Natural killer cell treated with Interleukin-12 subunit alpha and Interleukin-12 subunit beta and Interleukin-15 and Interleukin-18, amount 100 ng/mL, for 72 hours (primary cell): ENCODE measurements at places on chromosomes 1 and 21. TPM values are rescaled to one million over a fixed set of nuclear protein-coding genes. Genes with fewer than 3 reads are reported as not detected.

The TLR5 gene
- 0.38 TPM for total RNA-seq

The SIK1 gene
- 2.6 TPM for total RNA-seq

The CDC20 gene
- 152 TPM for total RNA-seq

The SPATA45 gene
- total RNA-seq, result 0.86 TPM

The OPRD1 gene
- not detected for total RNA-seq

The ITGB2 gene
- total RNA-seq, result 1,246 TPM

The CTSS gene
- 76.2 TPM for total RNA-seq

The TMEM82 gene
- not detected for total RNA-seq

The MMP23B gene
- 6.1 TPM for total RNA-seq

The SLAMF7 gene
- total RNA-seq, result 677 TPM

DNA sequence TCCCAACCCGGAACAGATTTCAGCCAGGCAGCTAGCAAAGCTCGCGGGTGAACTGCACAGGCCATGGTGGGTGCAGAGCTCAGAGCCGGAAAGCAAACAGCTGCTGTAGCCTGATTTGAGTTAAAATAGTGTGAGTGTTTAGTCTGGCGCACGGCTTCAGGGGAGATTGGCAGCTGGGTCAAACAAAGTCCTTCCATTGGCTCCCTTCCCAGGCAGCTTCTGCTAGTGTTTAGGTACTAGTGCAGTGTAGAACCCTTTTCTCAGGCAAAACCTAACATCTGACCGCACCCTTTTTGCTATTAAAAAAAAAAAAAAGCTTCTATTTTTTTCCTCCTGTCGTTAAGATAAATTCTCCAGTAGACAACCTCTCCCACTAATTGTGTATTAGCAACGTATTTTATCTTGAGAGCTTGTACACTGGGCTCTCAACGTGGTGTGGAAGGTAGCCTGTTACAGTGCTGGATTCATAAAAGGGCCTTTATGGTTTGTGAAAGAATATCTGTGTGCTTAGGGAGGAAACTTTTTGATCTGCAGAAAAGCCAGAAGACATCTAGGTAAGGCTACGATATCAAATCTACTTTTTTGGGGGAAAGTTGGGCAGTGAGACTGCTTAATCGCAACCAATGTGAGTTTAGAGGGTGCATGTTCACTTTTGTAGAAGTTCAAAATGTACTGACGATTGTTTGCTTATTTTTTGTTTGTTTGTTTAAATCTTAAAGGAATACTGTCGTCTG, 689.6 kb downstream of the USP25 start:
- no peaks in the 10 kb centered on the region for H3K27me3 ChIP-seq
- no peaks in the 10 kb centered on the region for H3K4me1 ChIP-seq
- DNase-seq, result no peak
- H3K4me3 ChIP-seq, result no peak overlapping the region

- no peak for DNase-seq
- no peaks in the 10 kb centered on the region for H3K27me3 ChIP-seq
- no peaks in the 10 kb centered on the region for H3K4me1 ChIP-seq
- no peak overlapping the region for H3K4me3 ChIP-seq
Measured at GRCh38 chr1:194268839-194269238, 1082.4 kb upstream of the B3GALT2 start.

GRCh38 chr1:28329395-28330153, 734 bp downstream of the MED18 start:
- H3K36me3 ChIP-seq, result peaks cover 12% of the 10 kb centered on the region
- no peaks in the 10 kb centered on the region for H3K27me3 ChIP-seq
- H3K4me1 ChIP-seq, result peaks cover 29% of the 10 kb centered on the region
- peak overlapping the region; percentile 99 for H3K27ac ChIP-seq
- peak overlapping the region; percentile 86 for H3K4me3 ChIP-seq
- DNase-seq, result no peak

DNA sequence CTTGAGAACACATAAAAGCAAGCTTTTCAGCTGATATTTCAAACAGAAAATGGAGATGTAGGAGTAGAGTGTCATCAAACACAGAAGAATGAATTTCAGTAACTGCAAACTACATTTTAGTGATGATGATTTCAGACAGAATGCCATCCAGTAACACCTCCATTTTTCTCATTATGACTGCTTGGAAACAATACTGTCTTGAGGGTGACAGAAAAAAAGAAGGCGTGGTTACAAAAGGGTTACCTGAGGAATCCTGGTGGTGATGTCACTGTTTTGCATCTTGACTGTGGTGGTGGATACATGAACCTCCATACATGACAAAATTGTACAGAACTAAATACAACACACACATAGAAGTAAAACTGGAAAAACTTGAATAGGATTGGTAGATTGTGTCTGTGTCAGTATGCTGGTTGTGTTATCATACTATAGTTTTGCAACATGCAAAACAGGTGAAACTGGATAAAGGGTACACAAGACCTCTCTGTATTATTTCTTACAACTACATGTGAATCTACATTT, 375.9 kb downstream of the PTBP2 start:
- peaks cover 9% of the 10 kb centered on the region for H3K36me3 ChIP-seq
- DNase-seq, result no peak
- no peaks in the 10 kb centered on the region for H3K4me1 ChIP-seq
- no peak overlapping the region for H3K4me3 ChIP-seq

- H3K4me3 ChIP-seq, result no peak overlapping the region
- no peaks in the 10 kb centered on the region for H3K36me3 ChIP-seq
- no peak overlapping the region for H3K27ac ChIP-seq
- DNase-seq, result no peak
- H3K4me1 ChIP-seq, result no peaks in the 10 kb centered on the region
- peaks cover 31% of the 10 kb centered on the region for H3K27me3 ChIP-seq
Measured at GRCh38 chr1:93016171-93016570, 54.9 kb upstream of the DIPK1A start.

- H3K4me1 ChIP-seq, result peaks cover 41% of the 10 kb centered on the region
- H3K27me3 ChIP-seq, result peaks cover 80% of the 10 kb centered on the region
- no peak for DNase-seq
- H3K27ac ChIP-seq, result peak overlapping the region; percentile 68
Measured at GRCh38 chr1:24501371-24502064, 1.1 kb upstream of the RCAN3 start.

- H3K27ac ChIP-seq, result peak overlapping the region; percentile 92
- no peaks in the 10 kb centered on the region for H3K27me3 ChIP-seq
- peak; percentile 70 for DNase-seq
- H3K4me3 ChIP-seq, result peak overlapping the region; percentile 81
Measured at GRCh38 chr1:58754683-58755467, 29.0 kb downstream of the JUN start.

GRCh38 chr1:19672237-19672636, 7.6 kb downstream of the HTR6 start:
- H3K36me3 ChIP-seq, result no peaks in the 10 kb centered on the region
- DNase-seq, result no peak
- H3K4me3 ChIP-seq, result no peak overlapping the region
- H3K27ac ChIP-seq, result no peak overlapping the region
- H3K4me1 ChIP-seq, result no peaks in the 10 kb centered on the region

DNA sequence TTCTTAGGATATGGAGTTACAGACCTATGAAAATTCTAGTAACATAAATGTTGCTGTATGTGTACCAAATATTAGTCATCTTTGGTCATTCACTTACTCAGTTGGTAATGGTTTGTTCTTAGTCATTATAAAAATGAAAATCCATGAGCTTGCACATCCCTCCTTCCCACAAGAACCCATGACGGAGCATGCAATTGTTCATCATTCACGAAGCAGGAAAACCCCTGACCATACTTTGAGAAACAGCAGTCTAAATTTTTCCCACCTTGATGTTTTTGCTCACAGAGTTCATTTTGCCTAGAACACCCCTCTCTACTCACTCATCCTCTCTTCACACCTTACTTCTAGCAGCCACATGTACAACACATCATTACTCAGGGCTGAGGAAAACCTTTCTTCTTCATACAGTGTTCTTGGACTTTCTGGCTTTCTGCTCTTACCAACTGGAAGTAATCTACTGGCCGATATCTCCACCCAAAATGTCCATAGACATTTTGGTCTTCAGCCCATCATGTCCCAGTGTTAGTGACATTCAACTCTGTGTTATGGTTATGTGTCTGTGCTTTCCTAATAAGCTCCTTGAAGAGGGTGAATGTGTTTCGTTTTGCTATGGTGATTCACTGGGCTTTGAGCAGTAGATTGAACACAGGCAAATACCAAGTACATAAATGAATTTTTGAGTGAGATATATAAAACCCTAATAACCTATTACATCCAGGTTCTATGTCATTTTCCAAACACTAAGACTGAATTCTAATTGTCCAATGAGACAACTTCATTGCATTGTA, 189.9 kb downstream of the ZC3H11B start:
- no peaks in the 10 kb centered on the region for H3K4me1 ChIP-seq
- no peak for DNase-seq
- peaks cover 13% of the 10 kb centered on the region for H3K27me3 ChIP-seq

DNA sequence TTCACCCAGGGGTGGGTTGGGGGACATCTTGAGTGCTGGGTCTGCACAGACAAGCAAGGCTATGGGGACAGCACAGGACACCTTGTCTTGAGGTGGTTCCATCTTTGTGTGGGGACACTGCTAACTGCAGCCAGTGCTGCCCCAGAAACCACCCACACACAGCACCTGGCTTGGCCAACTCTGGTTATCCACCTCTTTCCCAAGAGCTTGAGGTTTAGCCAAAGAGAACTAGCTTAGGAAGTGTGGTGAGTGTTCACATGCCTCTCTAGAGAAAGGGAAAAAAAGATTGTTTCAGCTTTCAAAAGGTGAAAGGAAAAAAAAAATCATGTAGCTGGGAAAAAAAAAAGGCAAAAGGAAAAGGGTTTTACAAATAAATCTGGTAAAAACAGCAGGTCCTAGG, 32.4 kb downstream of the BCAR3 start:
- H3K4me1 ChIP-seq, result peaks cover 3% of the 10 kb centered on the region
- H3K36me3 ChIP-seq, result peaks cover 4% of the 10 kb centered on the region
- H3K27me3 ChIP-seq, result no peaks in the 10 kb centered on the region
- H3K27ac ChIP-seq, result no peak overlapping the region
- H3K4me3 ChIP-seq, result no peak overlapping the region

DNA sequence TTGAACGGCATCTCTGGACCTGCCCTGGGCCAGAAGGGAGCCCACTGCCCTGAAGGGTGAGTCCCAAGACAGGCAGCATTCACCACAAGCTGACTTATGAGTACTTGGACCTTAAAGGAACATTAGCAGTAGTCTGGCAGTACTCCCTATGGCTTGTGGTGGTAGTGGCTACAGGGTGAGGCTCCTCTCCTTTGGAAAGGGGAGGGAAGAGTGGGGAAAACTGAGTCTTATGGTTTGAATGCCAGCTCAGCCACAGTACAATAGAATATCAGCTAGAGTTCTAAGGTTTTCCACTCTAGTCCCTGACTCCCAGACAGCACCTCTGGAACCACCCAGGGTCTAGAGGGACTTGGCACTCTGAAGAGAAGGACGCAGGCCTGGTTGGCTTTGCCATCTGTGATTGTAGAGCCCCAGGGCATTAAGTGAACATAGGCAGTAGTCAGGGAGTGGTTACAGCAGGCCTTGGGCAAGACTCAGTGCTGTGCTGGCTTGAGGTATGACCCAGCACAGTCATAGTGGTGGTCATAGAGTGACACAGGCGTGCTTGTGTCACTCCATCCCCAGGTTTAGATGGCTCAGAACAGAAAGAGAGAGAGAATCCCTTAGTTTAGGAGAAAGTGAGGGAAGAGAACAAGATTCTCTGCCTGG, 31.0 kb downstream of the CD53 start:
- no peak overlapping the region for H3K4me3 ChIP-seq
- peaks cover 19% of the 10 kb centered on the region for H3K36me3 ChIP-seq
- peaks cover 43% of the 10 kb centered on the region for H3K4me1 ChIP-seq
- H3K27ac ChIP-seq, result peak overlapping the region; percentile 71
- no peaks in the 10 kb centered on the region for H3K27me3 ChIP-seq

DNA sequence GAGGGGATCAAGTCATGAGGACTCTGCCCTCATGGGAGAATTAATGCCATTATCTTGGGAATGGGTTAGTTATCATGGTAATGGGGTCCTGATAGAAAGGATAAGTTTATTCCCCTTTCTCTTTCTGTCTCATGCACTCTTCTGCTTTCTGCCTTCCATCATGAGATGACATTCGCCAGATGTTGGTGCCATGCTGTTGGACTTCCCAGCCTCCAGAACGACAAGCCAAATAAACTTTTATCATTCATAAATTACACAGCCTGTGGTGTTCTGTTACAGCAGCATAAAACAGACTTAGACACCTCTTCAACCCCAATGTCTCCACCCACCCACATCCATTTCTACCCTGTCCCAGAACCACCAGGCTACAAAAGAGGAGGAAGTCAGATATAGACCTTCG, 11.9 kb upstream of the IGFN1 start:
- peaks cover 28% of the 10 kb centered on the region for H3K27me3 ChIP-seq
- no peak overlapping the region for H3K27ac ChIP-seq
- H3K36me3 ChIP-seq, result no peaks in the 10 kb centered on the region
- no peak for DNase-seq

DNA sequence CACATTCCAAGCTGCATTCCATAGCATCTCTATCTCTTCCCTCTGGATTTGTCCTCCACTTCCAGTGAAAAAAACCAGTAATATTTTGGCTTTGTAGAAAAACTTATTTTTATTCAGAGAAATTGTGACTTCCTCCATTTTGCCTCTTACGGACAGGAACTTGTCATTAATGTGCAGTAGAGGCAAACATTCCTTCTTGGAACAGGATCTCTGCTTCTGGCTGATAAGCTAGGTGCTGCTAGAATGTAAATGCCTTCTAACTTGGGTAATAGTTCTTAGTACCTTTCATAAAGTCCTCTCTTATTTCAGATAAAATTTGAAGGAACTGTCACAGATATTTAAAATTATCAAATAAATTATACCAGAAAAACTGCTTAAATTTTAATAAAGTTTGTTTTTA, 707.8 kb downstream of the USP25 start:
- DNase-seq, result no peak
- H3K27me3 ChIP-seq, result no peaks in the 10 kb centered on the region
- no peak overlapping the region for H3K4me3 ChIP-seq
- peaks cover 5% of the 10 kb centered on the region for H3K36me3 ChIP-seq

GRCh38 chr1:70714149-70714548, 303.1 kb downstream of the CTH start:
- H3K36me3 ChIP-seq, result no peaks in the 10 kb centered on the region
- no peak overlapping the region for H3K4me3 ChIP-seq
- H3K4me1 ChIP-seq, result no peaks in the 10 kb centered on the region
- H3K27me3 ChIP-seq, result peaks cover 15% of the 10 kb centered on the region
- H3K27ac ChIP-seq, result no peak overlapping the region
